ENCODE measurements at places on chromosomes 12 and 14.

GRCh38 chr14:24943024-24943423, 106.9 kb downstream of the STXBP6 start:
- no peak for ATAC-seq

- ATAC-seq: no peak
Measured at GRCh38 chr12:81086342-81086741, 8.5 kb downstream of the ACSS3 start.

DNA sequence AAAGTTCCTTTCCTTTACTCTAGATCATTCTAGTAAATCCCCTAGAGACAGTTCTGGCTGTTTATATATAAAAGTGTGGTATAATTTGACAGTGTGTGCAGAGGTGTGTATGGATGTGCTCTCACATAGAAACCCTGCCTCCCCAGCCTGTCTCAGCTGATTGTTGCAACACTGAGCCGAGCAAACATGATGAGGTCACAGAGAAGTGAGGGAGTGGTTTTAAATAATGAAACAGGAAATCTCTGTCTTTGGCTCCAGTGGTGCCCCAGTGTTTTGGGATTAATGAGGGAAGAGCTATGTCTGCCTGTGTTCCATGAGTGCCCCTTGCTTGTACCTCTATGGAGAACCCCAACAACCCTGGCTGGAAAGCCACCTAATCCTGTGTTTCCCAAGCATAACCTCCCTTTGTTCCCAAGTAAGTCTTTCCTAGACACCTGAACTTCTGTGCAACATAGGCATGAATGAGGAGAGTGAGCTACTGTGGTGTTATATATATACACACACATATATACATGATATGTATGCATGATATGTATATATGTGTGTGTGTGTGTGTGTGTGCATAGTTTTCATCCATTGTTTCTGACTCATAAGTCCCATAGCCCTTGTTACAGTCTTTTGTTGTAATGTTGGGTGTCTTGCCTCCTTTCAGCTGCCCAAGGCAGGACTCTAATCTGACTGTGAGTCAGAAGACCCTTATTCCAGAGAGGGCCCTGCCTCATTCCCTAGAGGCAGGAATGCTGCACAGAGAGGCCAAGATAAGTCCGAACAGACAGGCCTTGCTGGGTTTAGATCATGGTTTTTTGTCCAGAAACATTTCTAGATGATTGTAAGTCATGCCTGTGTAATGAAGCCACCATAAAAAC, 18.0 kb downstream of the TRAF3 start:
- peak; percentile 68 for ATAC-seq

GRCh38 chr14:45144658-45145057, 8.9 kb downstream of the FANCM start:
- no peak for ATAC-seq

GRCh38 chr12:133106253-133106652, 23.8 kb downstream of the ZNF891 start:
- ATAC-seq: no peak

DNA sequence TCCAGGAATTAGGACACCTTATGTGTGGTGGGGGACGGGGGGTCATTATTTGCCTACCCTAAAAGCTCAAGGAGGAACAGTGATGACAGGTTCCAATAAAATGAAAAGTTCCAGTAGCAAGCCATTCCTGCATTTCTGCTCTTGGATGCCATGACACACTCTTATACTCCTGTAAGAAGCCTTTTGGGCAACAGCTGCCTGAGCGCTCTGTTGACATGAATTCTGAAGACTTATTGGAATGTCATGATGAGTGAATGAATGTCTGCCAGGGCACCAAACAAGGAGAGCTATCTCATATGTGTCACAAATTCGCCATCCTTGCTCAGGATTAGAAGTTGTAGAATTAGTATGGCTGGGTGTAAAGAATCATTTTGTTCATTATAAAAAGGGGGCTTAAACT, 36.3 kb downstream of the PTGER2 start:
- no peak for ATAC-seq
